ENCODE measurements at places on chromosomes 5 and 9. TPM values are rescaled to one million over a fixed set of nuclear protein-coding genes. Genes with fewer than 3 reads are reported as not detected.

GRCh38 chr5:146448783-146449519, 1.8 kb downstream of the TCERG1 start:
- peaks cover 13% of the 10 kb centered on the region for H3K4me1 ChIP-seq
- H3K27ac ChIP-seq, result no peak overlapping the region
- no peaks in the 10 kb centered on the region for H3K36me3 ChIP-seq
- no peaks in the 10 kb centered on the region for H3K27me3 ChIP-seq

Gene NMUR2
- not detected for total RNA-seq

GRCh38 chr9:38178237-38178636, 109.2 kb upstream of the SHB start:
- no peak overlapping the region for H3K4me3 ChIP-seq
- no peak for DNase-seq
- no peaks in the 10 kb centered on the region for H3K27me3 ChIP-seq
- H3K4me1 ChIP-seq, result peaks cover 3% of the 10 kb centered on the region
- H3K36me3 ChIP-seq, result no peaks in the 10 kb centered on the region

DNA sequence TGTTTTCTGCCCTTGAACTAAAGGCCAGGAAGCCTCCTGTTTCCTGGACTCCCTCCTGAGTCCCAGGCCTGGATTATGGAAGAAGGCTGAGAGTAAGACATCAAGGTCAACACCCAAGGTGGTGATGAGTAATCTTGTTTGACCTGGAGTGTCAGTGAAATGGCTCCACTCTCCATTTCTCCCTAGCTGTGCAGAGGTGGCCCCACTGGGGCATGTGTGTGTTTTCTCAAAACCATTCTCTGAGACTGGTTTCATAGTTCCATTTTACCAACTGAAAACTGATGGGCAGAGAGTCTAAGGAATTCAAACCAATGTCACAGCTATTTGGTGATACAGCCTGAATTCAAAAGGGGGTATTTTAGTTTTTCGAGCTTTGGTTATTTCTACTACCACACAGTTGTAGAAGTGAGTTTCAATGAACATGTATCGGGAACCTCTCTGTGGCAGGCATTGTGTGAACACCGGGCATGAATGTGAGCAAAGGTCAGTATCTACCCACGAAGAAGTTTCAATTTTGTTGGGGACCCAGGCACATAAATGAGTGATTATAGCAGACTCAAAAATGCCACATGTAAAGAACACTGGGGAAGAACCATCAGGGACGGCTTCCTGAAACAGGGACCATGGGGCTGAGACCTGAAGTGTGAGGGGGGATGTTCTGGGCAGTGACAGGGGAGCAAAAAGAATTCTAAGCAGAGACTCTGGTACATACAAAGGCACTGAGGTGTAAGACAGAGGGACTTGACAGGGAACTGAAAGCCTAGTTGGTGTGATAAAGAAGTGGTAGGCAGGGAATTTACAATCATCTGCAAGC, 269.6 kb upstream of the KLF4 start:
- H3K27ac ChIP-seq, result no peak overlapping the region
- H3K27me3 ChIP-seq, result no peaks in the 10 kb centered on the region
- H3K36me3 ChIP-seq, result no peaks in the 10 kb centered on the region

DNA sequence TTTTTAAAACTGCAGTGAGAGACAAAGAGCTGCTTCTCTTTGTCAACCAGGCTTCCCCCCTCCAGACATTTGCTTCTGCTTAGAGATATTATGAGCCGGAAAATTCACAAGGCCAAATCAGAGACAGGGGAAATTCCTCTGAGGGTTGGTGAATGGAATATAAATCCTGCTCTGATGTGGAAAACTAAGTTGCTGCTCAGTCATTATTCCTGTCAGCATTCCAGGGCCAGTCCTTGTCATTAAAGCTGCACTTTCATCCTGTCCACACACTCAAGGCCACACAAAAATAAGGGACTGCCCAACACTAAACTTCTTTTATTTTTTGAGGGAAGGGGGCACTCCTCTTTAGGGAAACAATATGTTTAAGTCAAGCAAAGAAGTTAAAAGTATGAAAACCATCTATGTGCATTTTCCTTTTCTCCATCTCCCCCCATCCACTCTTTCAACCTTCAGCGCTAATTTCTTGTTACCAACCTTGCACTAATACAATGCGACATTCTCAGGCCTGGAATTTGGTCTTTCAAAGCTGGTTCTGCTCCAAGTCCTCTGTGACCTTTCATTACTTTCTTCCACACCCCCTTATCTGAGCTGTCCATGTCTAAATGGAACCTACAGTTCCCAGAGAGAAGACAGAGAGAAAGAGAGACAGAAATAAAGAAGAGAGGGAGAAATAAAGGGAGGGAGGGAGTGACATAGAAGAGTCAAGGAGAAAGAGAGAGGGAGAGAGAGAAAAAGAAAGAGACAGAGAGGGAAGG, 118.9 kb upstream of the S1PR3 start:
- no peak overlapping the region for H3K4me3 ChIP-seq
- no peaks in the 10 kb centered on the region for H3K4me1 ChIP-seq
- no peak overlapping the region for H3K27ac ChIP-seq

Gene AFAP1L1
- total RNA-seq, result 1.5 TPM

GRCh38 chr9:90423661-90424193, 218.9 kb downstream of the DIRAS2 start:
- no peaks in the 10 kb centered on the region for H3K4me1 ChIP-seq
- H3K36me3 ChIP-seq, result no peaks in the 10 kb centered on the region
- peaks cover 4% of the 10 kb centered on the region for H3K27me3 ChIP-seq
- DNase-seq, result no peak

DNA sequence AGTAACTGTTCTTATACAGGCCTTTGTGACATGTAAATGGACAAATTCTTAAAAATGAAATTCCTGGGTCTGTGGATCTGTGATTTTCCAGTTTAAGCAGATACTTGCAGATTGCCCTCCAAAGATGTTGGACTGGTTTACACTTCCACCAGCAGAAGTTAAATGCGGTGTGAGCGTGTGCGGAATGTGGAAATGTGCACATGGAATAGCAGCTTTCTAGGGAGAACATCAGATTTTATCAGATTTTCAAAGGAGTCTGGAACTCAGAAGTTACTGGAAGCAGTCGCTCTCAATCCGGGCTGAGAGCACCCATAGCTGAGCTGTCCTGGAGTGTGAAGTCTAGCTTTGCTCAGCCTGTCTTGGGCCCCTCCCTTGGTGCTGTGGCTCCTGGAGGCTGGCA, 97.4 kb downstream of the PPARGC1B start:
- H3K27me3 ChIP-seq, result no peaks in the 10 kb centered on the region
- no peaks in the 10 kb centered on the region for H3K4me1 ChIP-seq
- H3K36me3 ChIP-seq, result no peaks in the 10 kb centered on the region
- no peak overlapping the region for H3K4me3 ChIP-seq
- DNase-seq, result no peak

DNA sequence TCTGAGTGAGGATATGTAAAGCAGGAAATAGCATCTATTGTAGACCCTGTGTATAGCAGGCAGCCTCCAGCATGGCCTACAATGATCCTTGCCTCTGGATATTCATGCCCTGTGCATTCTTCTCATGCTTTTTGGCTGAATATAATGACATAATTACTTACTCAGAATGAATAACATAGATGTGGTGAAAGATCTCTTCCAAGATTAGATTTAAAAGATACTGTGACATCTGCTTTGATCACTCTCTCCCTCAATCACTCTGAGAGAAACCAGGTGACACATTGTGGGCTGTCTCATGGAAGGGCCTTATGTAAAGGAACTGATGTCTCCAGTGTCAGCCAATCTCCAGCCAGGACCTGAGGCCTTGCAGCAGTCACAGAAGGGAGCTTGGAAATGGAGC, 376.7 kb downstream of the DNAH5 start:
- no peak overlapping the region for H3K4me3 ChIP-seq
- no peaks in the 10 kb centered on the region for H3K36me3 ChIP-seq
- H3K27ac ChIP-seq, result no peak overlapping the region
- no peaks in the 10 kb centered on the region for H3K27me3 ChIP-seq
- H3K4me1 ChIP-seq, result no peaks in the 10 kb centered on the region
- no peak for DNase-seq

Data from natural killer cell (primary cell).